ENCODE measurements at places on chromosomes 3 and 15.

- DNase-seq = no peak
Observed at GRCh38 chr3:175443682-175444081, 584.5 kb downstream of the NAALADL2 start.

DNA sequence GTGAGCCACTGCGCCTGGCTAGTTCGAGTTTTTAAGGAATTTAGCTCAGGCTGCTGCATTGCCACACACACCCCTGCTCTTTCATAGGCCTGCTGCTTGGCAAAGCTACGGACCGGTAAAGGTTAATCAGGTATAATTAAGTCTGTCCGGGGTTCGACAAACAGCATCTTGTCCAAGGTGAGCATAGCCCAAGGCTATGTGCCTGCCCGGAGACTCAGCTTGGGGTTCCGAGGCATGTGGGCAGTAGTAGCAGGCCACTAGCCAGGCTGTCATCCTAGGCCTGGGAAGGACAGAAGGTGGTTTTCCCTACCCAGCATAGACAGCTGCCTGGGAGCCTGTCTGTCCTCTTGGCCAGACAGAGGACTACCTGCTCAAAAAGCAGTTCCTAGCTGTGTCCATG lies 6.6 kb downstream of the P4HTM start:
- DNase-seq = no peak

GRCh38 chr15:67968564-67968963 lies 85.6 kb upstream of the PIAS1 start:
- DNase-seq = no peak

DNA sequence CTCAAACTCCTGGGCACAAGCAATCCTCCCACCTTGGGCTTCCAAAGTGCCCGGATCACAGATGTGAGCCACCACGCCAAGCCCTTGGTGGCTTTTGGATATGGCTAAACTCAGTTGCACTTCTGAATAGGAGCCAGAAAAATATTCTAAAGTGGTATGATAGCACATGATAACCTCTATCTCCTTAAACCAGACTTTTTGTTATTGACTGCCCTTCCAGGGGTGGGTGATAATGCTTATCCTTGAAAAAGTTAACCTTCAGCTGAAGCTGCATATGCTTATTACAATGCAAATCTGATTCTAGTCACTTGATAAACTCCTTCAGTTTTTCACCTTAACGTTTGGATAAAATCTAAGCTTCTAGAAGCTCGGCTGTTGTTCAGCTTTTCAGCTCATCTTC lies 6.3 kb downstream of the CCNB2 start:
- DNase-seq = no peak

DNA sequence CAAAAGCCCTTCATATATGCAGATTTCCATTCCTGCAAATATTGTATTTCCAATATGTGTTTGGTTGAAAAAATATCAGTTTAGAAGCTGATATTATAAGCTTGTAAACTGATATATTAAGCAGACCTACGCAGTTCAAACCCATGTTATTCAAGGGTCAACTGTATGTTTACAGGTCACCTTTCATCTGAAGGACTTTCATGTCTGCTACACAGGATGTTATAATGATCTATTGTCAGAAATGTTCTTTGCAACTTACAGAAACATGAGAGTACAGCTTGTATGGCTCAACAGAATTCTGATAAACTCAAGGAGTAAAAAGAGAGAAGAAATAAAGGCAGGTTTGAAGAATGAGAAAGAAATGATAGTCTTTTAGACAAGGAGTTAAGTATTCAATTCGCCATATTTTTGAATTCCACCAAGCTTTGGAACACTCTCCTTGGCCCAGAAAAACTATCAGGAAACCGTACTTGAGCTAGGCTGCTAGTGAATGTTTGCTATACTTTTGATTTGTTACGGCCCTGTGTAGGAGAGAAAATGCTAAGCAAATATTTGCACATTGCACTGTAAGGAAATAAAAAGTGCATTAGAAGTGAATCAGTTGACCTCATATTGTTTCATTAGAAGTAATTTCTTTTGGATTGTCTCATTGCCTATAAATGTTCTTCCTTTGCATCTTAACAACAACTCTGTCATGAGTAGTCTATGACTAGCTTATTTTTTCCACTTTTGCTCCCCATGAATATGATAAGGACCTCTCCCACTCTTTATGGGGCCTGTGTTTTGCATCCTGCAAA lies 81.2 kb downstream of the NEK11 start:
- DNase-seq = no peak

GRCh38 chr3:42697289-42698051 lies 5.1 kb downstream of the HHATL start:
- DNase-seq = no peak

- no peak for DNase-seq
Observed at GRCh38 chr15:78997981-78998499, 53.2 kb upstream of the CTSH start.

DNA sequence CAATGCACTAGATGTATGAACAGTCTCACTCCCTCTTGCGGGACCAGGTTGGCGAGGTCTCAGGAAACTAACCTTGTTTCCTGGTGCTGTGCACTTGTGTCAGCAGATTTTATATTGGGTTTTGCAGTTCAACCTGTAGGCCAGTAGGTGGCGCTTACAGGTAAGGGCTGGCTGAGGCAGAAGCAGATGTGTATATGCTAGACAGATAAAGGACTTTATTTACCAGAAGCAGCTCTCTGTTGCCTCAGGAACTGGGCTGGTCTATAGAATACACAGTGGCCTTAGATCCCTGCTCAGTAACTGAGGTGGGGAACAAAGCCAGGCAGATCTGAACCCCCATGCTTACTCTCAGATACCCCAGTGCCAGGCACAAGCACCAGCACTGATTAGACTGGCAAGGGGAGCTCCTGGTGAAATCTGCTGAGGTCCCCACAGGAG lies 296.8 kb downstream of the DOCK3 start:
- peak; percentile 26 for DNase-seq

- DNase-seq = no peak
Observed at GRCh38 chr3:1661839-1662238, 436.8 kb upstream of the CNTN4 start.

- no peak for DNase-seq
Observed at GRCh38 chr3:146523531-146523930, 20.9 kb downstream of the PLSCR1 start.

DNA sequence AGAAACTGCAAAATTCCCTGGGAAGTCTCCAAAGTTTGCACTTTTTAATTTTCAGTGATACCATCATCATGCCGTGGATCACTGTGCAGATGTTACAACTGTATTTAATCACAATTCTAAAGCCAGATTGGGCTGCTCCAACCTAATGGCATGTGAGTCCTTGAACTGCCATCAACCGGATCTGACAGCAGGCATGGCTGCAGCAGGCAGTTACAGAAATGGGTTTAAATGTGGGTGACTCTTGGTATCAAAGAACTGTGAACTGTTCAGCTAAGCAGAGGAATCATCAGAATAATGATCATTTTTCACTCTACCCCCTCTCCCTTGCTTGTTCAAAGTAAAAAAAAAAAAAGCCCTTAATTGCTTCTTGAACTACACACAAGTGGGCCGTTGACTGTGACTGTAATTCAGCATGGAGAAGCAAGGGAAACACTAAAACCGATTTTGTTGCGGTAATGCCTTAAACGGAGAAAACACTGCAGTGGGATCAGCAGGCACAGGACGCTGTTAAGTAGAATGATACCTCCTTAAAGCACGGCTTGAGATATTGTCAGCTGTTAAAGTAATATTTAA lies 152.4 kb downstream of the RORA start:
- DNase-seq = no peak

GRCh38 chr3:98877132-98877531 lies 24.4 kb downstream of the DCBLD2 start:
- DNase-seq = no peak

DNA sequence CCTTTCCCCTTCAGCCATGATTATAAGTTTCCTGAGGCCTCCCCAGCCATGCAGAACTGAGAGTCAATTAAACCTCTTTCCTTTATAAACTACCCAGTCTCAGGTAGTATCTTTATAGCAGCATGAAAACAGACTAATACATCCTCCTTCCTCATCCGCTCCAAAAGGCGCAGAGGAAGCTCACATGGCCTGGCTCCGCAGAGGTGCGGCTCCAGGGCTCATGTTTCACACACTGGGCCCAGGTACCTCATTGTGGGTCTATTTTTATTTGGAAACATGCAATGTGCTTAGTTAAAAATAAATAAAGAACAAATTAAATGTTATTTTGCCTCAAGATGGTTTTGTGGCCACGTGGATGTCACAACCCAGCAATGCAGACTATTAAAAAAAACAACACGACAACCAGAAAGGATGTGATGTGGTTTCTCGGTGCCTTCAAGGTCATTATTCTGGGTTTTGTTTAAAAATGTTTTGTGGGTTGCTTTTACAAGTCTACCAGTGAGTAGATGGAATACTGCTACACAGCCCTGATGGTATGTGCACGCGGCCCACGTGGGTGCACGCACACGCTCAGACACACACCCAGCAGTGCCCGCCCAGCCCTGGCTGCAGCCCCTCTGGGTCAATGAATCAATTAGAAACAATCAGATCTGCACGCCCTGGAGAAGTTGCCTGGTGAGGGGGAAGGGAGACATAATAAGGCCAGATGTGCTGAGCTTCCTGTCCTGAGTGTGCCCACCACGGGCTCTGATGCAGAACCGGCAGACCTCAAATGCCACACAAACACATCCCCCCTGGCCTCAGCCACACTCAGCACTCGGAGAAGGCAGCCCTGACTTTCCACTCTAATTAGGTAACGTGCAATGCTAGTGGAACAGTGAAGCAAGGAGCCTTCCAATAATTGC lies 140.1 kb downstream of the ADAMTS17 start:
- DNase-seq = no peak

- no peak for DNase-seq
Observed at GRCh38 chr3:65576966-65577365, 461.8 kb downstream of the MAGI1 start.

GRCh38 chr3:127431066-127431465 lies 143.2 kb upstream of the PRR20G start:
- DNase-seq = no peak

DNA sequence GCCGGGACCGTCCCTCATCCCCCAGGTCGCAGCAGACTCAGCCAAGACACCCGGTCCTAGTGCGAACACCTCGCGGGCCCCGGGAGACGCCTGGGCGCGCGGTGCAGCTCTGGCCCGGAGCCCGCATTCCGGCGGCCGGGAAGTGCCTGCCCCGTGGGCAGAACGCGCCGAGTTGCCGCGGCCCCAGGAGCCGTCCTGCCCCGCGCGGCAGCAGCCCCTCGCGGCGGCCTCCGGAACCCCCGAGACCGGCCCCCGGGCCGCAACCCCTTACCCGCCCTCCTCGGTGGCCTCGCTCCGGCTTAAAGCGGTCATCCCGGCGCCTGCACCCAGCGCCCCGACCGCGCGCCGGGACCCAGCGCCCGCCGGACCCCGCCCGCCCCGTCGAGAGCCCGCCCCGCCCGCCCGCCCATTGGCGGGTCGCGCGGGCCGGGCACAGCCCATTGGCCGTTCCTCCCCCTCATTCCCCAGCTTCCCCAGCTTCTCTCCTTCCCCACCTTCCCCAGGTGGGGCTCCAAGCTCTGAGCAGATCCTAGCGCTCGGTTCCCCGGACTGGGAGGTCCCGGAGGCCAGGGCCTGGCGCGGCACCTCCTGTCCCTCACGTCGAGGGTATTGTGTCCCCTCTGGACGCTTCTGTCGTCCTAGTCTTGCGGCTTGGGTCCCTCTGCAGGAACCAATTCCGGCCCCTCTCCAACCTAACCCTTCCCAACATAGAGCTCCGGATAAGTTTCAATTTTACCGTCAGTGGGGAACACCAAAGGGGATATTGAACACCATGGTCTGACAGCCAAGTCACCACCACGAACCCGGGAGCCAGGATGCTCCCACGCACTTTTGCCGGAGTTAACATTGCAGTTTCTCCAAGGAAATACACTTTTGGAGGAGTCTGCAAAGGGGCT lies at the start of gene GRAMD2A:
Gene GRAMD2A, minus strand, starts transcription at position 328 of the 896 bp plus-strand sequence.
- no peak for DNase-seq

DNA sequence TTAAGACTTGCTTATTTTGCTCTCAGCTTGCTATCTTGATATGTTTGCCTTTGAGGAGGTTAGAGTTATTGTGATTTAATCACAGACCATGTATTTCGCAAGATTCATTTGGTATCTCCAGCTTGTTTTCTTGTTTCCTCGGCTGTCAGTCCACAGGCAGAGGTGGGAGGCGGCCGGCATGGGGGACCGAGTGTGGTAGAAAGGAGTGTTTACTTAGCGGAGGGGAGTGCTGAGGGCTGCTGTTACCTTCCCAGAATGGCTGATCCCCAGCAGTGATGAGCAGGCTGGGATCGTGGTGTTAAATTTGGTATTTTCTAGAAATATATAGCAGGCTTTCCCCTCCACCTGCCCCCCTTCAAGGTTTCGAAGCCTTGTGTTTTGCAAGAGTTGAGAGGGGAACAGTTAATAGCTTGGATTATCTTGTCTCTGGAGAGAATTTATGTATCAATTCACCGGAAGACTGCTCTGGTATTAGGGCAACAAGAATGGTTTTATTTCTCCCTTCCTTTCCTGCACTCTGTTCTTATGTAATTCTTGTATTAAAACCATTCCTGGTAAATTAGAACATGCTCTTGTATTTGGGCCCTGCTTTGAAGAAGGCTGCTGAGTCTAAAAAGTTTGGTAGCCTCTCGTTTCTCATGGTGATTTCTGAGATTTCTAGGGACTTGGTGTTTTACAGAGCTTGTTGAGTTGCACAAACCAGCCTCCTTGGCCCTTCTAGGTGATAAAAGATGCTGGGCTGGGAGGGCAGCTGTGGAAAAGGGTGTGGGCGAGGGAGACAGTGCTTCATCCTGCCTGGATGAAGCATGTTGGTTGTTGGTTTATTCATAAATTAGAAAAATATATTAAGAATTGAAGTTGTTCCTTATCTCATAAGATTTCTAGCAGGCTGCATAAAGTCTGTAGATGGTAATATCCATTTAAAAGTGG lies 151.4 kb downstream of the IGF1R start:
- DNase-seq = no peak

DNA sequence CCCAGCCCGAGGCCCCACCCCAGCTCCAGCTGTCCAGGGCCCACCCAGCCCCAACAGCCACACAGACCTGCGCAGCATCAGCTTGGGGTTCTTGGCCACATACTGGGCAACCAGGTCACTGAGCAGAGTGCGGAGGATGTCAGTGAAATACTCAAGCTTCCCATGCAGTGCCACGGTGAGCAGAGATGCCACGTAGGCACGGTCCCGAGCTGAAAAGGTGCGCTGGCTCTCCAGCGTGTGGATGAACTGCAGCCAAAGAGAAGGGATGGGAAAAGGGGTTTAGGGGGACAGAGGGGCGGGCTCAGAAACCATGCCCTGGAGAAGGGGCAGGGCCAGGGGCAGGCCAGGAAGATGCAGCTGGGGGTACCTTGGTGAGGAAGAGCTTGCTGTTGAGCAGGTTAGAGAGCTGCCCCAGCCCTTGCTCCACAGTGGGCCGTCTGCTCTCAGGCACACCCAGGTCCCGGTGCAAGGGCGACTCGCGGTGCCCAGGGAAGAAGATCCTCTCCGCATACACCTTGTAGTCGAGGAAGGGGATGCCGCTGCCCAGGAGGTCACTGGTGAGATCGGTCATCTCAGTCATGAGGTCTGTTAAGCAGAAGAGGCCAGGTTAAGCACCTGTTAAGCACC lies 17.4 kb downstream of the PLXNB1 start:
- no peak for DNase-seq

GRCh38 chr3:54999811-55000210 lies 72.0 kb upstream of the LRTM1 start:
- DNase-seq = no peak

- no peak for DNase-seq
Observed at GRCh38 chr3:139307601-139308555, 35.9 kb upstream of the MRPS22 start.

Measured in activated T-cell treated with anti-CD3 and anti-CD28 coated beads for 1 hour (primary cell).